ENCODE measurements at places on chromosomes 11 and 22.

GRCh38 chr11:121543836-121544380 lies 91.1 kb upstream of the SORL1-AS1 start:
- no peak for DNase-seq

- peak; percentile 42 for DNase-seq
Measured at GRCh38 chr11:69443138-69443967, 38.1 kb upstream of the LINC01488 start.

- no peak for DNase-seq
Measured at GRCh38 chr11:117170210-117170609, 8.3 kb upstream of the SIDT2 start.

DNA sequence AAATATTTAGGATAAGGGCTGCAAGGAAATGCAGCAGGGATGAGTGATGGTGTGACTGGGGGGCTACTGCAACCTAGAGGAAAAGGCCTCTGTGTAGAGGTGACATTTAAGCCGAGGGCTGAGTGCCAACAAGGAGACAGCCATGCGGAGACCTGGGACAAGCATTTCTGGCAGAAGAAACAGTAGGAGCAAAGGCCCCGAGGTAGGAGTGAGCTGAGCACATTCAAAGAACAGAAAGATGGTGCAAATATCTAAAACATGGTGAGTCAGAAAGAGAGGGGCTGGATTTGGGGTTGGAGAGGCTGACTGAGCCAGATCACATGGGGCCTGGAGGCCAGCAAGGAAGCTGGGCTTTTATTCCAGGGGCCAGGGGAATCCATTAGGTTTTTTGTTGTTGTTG lies 55.1 kb upstream of the INCENP start:
- no peak for DNase-seq

GRCh38 chr11:113906038-113906437 lies 1.4 kb downstream of the HTR3B start:
- no peak for DNase-seq

GRCh38 chr11:34783816-34784317 lies 132.3 kb downstream of the APIP start:
- DNase-seq, result no peak

DNA sequence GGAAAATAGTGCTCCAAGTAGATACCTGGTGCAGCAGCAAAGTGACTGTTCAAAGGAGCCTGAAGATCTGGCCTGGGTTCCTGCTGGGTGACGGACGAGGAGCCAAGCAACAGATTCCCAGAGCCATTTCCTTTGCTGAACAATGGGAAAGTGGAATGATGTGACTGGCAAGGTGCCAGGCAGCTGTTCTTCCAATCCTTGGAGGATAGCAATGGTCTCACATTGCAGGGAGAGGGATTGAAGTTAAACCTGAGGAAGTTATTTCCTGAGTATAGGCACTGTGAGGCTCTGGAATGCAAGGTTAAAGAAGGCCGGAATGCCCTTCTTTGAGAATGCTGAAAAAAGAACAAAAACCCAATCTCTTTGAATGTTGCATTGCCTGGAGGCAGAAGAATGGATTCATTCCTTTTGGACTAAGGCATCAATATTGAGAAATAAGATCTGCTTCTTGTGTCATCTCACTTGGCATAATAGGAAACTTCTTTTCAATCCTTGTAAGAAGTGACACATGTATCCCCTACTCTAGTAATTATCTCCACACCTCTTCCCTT lies 223.8 kb downstream of the BLID start:
- DNase-seq, result no peak

DNA sequence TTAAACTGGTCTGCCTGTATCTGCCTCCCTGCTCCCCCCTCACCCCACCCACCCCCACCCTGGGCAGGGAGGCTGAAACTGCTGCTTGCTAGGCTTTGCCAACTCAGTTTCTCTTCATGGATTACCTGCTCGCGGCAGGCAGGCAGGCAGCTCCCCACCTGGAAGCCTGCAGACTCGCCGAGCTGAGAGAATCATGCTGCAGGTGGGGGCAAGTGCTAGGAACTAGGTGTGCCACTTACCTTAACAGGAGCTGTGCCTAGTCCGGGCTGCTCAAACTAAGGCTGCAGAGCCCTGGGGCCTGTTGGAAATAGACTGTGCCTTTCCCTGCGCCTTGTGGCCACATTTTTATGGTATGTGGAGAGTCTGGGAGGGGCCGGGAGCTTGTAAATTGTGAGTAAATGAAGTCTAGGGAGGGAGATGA lies 30.3 kb downstream of the MARK2 start:
- DNase-seq, result no peak

DNA sequence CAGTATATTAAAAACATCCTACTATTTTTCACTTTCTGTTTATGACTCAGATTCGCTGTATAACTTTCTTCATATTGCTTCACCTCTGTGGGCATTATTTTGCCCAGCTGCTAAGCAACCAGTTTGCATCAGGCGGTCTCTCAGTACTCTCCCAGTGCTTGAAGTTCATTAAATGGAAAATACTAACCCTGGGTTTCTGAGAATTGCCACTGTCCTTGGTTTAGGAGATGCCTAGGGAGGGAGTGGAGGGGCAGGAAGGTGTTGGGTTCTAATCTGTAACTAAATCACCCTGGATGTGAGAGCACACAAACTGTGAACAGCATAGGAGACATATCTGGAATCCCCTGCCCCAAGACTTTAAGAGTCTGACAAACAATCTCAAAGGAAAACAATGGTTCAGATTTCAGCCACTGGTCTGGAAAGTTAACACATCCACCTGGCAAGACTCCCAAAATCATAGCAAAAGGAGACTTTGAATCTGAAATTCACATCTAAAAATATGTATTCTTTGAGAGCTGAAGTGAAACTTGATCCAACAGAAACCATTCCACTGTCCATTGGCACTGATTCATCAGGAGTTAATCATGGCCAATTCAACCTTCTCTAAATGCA lies 540.0 kb downstream of the SOX6 start:
- no peak for DNase-seq

- no peak for DNase-seq
Measured at GRCh38 chr11:120738516-120739046, 227.0 kb downstream of the GRIK4 start.

- no peak for DNase-seq
Measured at GRCh38 chr11:103649401-103649895, 387.0 kb upstream of the DDI1 start.

- DNase-seq, result no peak
Measured at GRCh38 chr11:78741741-78742140, 167.1 kb upstream of the NARS2 start.

DNA sequence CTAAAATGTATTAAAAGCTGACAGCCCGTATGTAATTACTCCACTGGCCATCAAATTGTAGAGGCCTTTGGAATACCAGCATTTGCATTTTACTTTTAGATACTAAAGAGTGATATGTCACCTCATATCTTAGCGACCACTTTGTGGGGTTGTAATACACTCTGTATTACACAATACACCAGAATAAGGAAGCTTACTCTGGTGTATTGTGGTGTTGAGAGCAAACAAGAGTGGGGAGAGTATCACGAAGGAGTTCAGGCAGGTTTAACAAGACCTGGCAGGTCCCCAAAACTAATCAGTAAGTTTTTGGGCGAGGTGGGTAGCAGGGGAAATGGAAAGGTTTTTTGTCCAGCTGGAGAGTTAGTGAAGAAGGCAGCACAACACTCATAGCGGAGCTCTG lies 3.2 kb downstream of the NUP50 start:
- no peak for DNase-seq

DNA sequence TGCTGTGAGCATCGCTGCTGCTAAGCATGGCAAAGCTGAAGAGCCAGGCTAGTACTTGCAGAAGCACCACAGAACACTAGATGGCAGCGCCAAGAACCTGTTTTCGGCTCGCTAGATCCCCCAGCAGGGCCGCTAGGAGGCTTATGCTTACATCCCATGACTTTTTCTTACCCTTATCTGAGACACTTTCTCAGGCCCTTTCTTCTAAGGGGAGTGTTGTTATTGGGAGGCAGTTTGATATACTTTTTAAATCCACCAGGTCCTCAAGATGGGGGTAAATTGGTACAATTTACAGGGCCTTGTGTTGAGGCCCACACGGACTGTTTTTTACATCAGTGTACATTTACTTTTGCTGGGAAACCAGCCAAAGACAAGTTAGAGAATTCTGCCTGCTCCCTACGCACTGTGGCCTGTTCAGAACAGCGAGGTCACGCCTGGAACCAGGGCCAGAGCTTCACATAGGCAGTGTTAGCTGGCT lies 4.0 kb downstream of the TRIM6 start:
- DNase-seq, result peak; percentile 31

DNA sequence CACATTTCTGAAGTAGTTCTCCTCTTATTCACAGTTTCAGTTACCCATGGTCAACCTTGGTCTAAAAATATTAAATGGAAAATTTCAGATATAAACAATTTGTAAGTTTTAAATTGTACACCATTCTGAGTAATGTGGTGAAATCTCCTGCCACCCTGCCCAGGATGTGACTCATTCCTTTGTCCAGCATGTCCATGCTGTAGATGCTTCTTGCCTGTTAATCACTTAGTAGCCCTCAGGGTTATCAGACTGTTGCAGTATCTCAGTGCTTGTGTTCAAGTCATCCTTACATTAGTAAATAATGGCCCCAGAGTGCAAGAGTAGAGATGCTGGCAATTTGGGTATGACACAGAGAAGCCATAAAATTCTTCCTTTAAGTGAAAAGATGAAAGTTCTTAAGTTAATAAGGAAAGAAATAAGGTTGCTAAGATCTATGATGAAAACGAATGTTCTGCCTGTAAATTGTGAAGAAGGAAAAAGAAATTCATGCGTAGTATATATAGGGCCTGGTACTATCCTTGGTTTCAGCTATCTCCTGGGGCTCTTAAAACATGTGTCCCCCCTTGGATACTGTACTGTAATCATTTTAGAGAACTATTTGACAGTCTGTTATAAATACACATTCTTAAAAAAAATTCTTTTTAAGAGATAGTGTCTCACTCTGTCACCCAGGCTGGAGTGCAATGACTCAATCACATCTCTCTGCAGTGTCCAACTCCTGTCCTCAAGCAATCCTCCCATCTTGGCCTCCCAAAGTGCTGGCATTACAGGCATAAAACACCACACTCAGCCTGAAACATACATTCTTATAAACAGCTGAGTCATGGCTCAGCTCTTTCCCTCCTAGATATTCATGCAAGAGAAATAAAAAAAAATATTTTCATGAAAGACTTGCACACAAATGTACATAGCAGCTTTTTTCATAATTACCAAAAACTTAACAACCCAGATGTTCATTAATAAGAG lies 31.3 kb downstream of the MTNR1B start:
- DNase-seq, result no peak

DNA sequence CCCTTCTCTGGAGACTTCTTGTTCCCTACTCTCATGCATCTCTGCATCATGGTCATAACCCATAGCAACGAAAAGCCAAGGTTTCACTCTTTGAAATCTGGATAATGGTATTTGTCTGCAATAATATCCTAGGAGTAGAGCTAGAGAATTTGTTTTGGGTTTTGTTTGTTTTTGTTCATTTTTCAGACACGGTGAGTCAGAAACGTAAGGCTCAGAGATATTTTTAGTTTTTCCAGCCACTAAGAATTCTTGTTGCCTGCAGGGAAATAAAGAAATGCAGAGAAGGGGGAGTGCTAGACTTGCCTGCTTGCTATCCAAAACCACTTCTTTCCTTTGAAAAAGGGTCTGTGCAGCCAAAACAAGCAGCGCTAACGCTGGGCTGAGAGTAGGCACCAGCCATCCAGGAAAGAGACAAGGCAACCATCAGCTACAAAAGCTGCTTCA lies 26.0 kb downstream of the POU2AF3 start:
- no peak for DNase-seq

DNA sequence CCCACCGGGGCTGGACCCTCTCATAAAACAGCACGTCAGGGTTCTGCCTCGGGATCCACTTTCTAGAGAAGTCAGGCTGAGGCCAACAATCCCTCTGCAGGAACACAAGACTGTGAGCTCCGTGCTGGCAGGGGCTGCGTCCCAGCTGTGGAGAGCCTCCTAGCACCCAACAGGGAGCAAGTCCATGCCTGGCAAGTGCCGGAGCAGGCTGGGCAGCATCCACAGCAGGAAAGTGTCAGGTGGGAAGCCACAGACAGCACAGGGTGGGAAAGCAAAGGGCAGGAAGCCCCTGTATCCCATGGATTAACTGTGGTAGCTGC lies 682.3 kb downstream of the TBC1D22A start:
- DNase-seq, result no peak

DNA sequence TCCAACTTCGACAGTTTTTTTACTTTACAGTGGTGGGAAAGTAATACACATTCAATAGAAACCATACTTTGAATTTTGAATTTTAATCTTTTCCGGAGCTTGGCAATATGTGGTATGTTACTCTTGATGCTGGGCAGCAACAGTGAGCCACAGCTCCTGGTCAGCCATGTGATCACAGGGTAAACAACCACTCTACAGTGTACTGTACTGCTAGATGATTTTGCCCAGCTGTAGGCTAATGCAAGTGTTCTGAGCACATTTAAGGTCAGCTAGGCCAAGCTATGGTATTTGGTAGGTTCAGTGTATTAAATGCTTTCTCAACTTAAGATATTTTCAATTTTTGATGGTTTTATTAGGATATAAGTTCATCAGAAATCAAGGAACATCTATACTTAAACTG lies 48.7 kb upstream of the GRIK4 start:
- DNase-seq, result no peak

- no peak for DNase-seq
Measured at GRCh38 chr22:38881464-38881871, 9.5 kb upstream of the CBX6 start.

GRCh38 chr11:113674397-113674685 lies 31.8 kb downstream of the TMPRSS5 start:
- DNase-seq, result no peak
